Right lung (tissue), 10 donors: ENCODE measurements at places on chromosomes 2 and 18.

DNA sequence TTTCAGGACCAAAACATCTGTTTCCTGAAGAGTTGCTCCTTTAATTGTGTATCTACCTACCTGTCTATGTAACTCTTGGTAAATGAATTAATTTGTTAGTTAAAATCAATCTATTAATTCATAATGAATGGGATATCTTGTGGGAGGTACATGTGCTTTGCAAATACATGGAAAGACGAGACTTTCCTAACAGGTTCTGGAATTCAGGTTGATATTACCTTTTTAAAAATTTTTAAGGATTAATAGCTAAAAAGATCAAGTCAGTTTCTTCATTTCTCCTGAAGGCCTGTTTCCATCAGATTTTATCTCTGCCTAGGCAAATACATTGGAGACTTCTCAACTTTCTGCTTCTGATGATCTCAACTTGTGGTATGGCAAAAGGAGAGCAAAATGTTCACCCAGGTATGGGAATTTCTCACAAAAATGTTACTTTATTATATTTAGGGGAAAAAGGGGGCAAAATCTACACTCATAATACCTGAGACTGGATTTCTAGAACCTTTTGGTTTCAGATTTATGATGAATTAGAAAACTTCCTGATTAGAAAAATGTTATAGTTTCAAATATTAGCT is 7.4 kb downstream of the TFPI start:
- DNase-seq: no peak

- DNase-seq: peak; percentile 82
Measured at GRCh38 chr2:224982910-224983711, 59.2 kb downstream of the DOCK10 start.

DNA sequence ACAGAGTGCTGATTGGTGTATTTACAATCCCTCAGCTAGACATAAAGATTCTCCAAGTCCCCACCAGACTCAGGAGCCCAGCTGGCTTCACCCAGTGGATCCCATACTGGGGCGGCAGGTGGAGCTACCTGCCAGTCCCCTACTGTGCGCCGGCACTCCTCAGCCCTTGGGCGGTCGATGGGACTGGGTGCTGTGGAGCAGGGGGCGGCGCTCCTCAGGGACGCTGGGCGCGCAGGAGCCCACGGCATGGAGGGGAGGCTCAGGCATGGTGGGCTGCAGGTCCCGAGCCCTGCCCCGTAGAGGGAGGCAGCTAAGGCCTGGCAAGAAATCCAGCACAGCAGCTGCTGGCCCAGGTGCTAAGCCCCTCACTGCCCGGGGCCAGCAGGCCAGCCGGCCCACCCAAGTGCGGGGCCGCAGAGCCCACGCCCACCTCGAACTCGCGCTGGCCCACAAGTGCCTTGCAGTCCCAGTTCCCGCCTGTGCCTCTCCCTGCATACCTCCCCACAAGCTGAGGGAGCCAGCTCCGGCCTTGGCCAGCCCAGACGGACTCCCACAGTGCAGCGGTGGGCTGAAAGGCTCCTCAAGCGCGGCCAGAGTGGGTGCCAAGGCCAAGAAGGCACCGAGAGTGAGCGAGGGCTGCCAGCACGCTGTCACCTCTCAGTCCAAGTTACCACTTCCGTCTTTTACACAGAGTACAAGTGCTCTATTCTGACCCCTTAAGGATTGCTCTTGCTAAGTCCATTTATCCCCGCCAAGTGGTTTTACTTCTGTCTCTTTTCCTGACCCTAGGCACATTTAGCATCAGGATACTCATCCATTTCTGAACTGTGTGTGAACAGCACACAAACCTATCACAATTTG is 1.7 kb upstream of the RPE start:
- no peak for DNase-seq

DNA sequence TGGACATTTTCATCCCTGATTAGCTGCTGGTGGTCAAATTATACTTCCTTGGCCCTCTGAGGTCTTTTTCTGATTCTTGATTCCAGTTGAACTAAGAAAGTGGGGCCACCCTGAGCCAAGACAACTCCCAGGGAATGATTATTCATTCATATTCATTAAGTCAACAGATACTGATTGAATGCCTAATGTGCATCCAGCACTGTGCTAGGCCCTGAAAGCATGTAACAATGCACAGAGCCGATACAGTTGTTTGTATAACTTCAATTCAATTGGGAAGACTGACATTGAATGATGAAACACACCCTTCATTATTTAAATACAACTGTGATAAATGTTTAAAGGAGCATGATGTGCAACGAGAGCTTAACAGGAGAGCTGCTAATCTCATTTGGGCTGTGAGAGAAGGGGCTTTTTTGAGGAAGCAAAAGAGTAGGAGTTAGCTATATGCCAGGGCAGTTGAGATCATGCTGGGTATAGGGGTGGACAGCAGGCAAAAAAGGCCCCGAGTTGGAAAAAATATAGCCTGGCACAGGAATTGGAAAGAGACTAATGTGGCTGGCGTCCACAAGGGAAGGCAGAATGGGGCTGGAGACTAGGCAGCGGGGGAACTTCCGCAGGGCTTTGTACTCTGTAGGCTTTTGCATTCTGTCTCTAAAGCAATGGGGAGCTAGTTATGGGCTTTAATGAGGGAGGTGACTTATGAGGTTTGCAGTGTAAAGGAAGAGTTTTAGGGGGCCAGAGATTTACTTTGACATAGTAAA is 57.2 kb upstream of the ACVR1 start:
- no peak for DNase-seq

DNA sequence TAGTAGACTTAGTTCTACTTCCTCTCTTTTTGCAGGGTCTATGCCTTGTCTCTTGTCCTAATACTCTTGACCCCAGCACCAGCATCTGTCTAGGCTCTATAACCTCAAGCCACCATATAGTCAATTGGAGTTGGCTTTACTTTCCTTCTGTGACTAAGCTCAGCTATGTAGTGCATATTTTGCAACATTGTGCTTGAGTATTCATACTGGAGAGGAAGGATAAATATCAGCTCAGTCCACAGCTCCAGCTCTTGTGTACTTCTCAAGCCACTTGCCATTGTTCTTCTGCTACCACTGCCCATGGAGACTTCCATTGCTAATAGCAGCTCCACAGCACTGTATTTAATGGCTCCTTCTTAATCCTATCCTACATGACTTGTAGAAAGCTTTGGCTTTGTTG is 35.5 kb upstream of the CD28 start:
- no peak for DNase-seq

DNA sequence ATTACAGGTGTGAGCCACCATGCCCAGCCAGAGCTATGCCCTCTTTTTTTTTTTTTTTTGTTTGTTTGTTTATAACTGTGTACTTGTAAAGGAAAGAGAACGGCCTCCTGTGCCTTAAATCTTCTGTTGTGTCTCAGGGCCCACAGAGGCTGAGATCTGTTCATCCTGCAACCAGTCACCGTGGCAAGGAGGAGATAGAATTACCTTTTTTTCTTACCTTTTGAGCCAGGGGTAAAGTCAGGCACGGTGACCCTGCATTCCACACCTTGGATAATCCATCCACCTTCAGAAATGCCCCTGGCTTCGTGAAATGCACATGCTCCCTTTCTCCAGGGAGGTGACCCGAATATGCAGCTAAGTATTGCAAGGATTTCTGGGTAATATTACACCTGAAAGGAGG is 12.8 kb downstream of the NEDD4L start:
- no peak for DNase-seq

GRCh38 chr2:72712977-72713376 is 112.9 kb downstream of the EXOC6B start:
- DNase-seq: no peak

- DNase-seq: no peak
Measured at GRCh38 chr2:19474128-19474527, 115.7 kb upstream of the OSR1 start.

DNA sequence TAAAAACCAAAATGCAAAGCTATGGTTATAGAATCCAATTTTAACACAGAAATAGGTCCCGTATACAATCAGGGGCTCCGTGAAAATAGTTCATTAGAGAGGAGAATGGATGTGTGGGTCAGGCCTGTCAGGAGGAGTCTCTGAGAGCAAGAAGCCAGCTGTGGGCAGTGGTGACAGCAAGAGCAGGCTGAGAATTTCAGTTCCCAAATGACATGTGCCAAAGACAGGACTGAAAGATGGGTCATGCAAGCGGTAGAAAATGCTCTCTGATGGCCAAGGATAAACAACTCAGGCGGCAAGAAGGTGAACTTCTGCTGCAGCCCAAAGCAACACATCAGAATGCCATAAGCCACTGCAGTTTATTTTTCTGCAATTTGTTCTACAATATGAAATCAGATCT is 100.4 kb downstream of the CCDC141 start:
- no peak for DNase-seq

GRCh38 chr2:70806013-70806412 is 14.4 kb downstream of the CLEC4F start:
- no peak for DNase-seq

DNA sequence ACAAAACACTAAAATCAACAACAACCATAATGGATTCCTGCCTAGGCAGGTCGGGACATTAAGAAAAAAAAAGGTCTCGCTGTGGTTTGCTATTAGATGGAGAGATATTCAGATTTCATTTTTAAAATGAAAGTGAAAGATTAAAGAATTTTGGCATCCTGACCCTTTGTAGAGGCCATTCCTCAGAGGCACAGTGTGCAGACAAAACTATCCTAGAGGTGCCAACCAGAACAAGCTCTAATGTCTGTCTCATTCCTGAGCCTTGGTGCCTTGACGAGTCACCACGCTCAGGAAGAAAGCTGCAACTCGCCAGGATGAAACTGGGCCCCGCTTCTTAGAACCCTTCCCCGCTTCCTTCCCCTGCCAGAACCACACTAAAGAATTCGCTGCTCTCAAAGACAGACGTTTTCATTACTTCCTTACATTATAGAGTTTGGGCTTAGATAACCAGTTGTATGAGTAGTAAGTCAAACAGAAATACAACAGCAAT is 156.0 kb downstream of the TGIF1 start:
- peak; percentile 35 for DNase-seq

DNA sequence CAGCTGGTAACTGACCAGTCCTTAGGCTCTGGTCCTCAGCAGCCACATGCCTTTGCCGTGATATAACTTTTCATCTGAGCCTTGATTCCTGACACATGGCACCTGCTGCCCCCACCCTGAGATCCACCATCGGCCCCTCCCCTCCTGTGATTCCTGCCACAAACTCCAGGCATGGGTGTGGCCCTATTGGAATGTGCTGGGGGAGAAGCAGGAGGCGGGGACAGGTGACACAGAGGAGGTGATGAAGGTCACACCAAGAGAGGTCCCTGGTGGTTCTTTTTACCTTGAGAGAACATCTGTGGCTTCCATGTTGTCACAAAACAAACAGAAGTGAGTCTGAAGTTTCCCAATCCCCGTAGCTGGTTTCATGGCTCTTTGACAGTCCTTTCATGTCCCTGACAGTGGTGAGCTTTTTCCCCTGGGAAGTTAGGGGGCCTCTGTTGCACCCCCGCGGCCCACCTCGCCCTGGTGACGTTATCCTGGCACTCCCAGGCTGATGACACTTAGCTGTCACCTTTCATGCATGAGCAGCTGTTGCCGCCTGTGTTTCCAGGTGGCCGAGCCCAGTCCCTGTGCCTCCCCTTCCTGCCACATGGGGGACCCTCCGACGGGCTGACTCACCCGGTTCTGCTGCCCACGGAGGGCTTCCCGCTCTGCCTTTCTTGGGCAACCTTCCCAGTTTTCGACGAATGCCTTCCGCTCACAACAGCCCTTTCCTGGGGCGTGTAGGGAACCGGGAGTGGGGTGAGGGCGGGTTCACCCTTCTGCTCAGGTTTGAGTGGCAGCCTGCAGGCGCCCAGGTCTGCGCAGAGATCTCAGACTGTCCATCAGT is 66.3 kb upstream of the GLI2 start:
- no peak for DNase-seq

DNA sequence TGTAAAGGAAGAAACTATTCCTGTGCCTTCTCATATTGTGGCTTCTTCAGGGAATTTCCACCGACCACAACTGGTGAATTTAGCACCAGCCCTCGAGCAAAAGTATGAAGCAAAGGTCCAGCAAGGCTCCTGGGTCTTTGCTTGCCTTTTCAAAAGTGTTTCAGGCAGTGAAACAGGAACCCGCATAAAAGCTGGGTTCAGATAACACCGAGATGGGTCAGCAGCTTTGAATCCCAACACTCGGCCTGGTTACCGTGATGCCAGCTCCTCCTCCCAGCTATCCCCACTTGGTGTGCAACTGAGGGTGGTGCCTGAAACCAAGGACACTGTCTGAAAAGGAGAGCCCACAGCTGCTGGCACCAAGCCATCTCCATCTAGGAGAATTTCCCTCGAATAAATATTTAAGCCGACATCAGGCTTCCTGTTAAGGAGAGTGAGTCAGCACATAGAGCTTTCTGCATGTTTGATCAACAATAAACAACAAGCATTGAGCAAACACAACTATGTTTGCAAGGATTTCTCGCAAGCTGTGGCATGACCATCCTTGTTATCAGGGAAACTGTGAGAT is 69.5 kb downstream of the ANTXR1 start:
- DNase-seq: peak; percentile 58

DNA sequence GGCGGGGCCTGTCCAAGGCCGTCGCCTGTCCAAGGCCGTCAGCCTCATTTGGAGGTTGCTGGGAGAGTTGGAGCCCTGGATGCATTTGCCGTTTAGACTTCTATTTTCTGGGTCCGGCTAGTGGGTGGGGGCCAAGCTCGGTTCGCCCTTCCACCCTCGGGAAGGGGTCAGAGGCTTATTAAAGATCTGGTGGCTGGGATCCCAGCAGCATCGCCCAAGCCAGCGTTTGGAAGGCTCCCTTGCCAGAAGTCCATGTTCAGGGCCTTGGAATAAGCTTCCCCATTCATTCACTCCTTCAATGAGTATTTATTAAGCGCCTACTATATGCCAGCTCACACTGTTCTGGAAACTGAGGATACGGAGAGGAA is 516 bp upstream of the DOCK10 start:
- no peak for DNase-seq

GRCh38 chr2:211354481-211354880 is 798.1 kb downstream of the CPS1 start:
- DNase-seq: no peak
